A549 treated with DMSO at 1 μM for 4 hours (cell line): ENCODE measurements at places on chromosomes 13 and 19. TPM values are rescaled to one million over a fixed set of nuclear protein-coding genes. Genes with fewer than 3 reads are reported as not detected.

The MAP4K1 gene
- total RNA-seq, result 0.53 to 1.2 TPM (median 0.73 TPM) in 5 replicates

The DYRK1B gene
- 18.8 to 23.9 TPM (median 20.9 TPM) in 5 replicates for total RNA-seq

The RNF113B gene
- not detected in 5 replicates for total RNA-seq

The NKG7 gene
- total RNA-seq, result not detected in 5 replicates

The CABP5 gene
- not detected in 5 replicates for total RNA-seq

The KLK3 gene
- not detected in 5 replicates for total RNA-seq

The PRR36 gene
- 0.20 to 0.48 TPM (median 0.34 TPM) in 5 replicates for total RNA-seq

The NFIC gene
- total RNA-seq, result 33.9 to 51.5 TPM (median 40.4 TPM) in 5 replicates

The LHB gene
- not detected in 5 replicates for total RNA-seq

The SBK2 gene
- 2.0 to 2.9 TPM (median 2.2 TPM) in 5 replicates for total RNA-seq

The GJB6 gene
- 0.05 TPM in 1 of 5 replicates, not detected in the others for total RNA-seq

The RGS9BP gene
- 0.21 to 0.50 TPM (median 0.32 TPM) in 5 replicates for total RNA-seq

The CEP89 gene
- 41.1 to 50.3 TPM (median 48.2 TPM) in 5 replicates for total RNA-seq

The SLC8A2 gene
- 0.17 to 0.51 TPM (median 0.44 TPM) in 5 replicates for total RNA-seq

The SPC24 gene
- total RNA-seq, result 12.4 to 15.6 TPM (median 13.4 TPM) in 5 replicates

The RNASEH2B gene
- total RNA-seq, result 26.1 to 33.6 TPM (median 30.9 TPM) in 5 replicates

The KIR3DL2 gene
- not detected in 5 replicates for total RNA-seq

The PLPPR3 gene
- total RNA-seq, result 1.9 to 4.8 TPM (median 3.8 TPM) in 5 replicates

The NLRP9 gene
- total RNA-seq, result not detected in 5 replicates

The CCNA1 gene
- 0.26 to 0.56 TPM (median 0.49 TPM) in 5 replicates for total RNA-seq

The ZNF324 gene
- total RNA-seq, result 9.1 to 11.9 TPM (median 9.7 TPM) in 5 replicates

The LILRB4 gene
- total RNA-seq, result not detected in 5 replicates

The METTL21C gene
- total RNA-seq, result not detected in 5 replicates

The ZNF101 gene
- total RNA-seq, result 4.5 to 5.6 TPM (median 5.3 TPM) in 5 replicates

The F2RL3 gene
- total RNA-seq, result not detected in 5 replicates

The IGFL3 gene
- total RNA-seq, result 0.17 to 0.53 TPM (median 0.23 TPM) in 4 of 5 replicates, not detected in the other

The TNFSF9 gene
- total RNA-seq, result 5.4 to 8.2 TPM (median 6.7 TPM) in 5 replicates

The EDNRB gene
- not detected in 5 replicates for total RNA-seq

The SMIM44 gene
- not detected in 5 replicates for total RNA-seq

The THSD8 gene
- total RNA-seq, result 0.90 to 13.2 TPM (median 10.8 TPM) in 5 replicates

The LRRC25 gene
- not detected in 5 replicates for total RNA-seq

The RPL21 gene
- 1,214 to 1,539 TPM (median 1,306 TPM) in 5 replicates for total RNA-seq

The LILRB3 gene
- 0.04 to 0.17 TPM (median 0.11 TPM) in 3 of 5 replicates, not detected in the others for total RNA-seq

The S1PR5 gene
- 2.1 to 2.9 TPM (median 2.6 TPM) in 5 replicates for total RNA-seq
